ENCODE measurements at places on chromosomes 2 and 18.

DNA sequence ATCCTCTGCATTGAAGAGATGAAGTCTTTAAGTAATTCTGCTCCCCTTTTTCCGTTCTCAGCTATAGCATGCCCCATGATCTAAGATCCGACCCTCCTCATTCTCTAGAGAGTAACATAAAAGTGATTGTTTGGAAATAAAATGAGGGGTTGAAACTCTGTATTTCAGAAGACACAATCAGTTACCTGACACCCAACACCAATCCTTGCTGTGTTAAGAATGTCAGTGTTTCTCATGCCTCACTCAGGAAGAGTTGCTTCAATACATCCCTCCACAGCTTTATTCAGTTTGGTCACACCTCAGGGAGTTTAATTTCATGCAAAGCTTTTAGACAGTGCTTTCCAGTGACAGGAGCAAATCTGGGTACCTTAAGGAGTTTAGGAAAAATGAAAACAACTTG is 49.9 kb upstream of the RBBP8 start:
- DNase-seq, result no peak

DNA sequence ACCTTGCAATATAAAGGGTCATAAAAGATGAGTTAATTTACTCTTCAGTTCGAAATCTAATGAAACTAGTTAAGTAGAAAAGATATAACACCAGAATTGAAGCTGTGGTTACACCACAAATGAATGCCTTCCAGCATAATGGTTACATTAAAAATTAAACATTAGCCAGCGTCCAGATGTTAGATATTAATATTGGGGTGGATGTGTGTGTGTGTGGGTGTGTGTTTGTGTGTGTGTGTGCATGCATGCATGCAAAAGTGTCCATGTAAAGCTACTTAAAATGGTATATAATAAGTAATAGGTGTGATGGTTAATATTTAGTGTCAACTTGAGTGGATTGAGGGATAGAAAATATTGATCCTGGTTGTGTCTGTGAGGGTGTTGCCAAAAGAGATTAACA is 170.4 kb upstream of the FN1 start:
- DNase-seq, result no peak

DNA sequence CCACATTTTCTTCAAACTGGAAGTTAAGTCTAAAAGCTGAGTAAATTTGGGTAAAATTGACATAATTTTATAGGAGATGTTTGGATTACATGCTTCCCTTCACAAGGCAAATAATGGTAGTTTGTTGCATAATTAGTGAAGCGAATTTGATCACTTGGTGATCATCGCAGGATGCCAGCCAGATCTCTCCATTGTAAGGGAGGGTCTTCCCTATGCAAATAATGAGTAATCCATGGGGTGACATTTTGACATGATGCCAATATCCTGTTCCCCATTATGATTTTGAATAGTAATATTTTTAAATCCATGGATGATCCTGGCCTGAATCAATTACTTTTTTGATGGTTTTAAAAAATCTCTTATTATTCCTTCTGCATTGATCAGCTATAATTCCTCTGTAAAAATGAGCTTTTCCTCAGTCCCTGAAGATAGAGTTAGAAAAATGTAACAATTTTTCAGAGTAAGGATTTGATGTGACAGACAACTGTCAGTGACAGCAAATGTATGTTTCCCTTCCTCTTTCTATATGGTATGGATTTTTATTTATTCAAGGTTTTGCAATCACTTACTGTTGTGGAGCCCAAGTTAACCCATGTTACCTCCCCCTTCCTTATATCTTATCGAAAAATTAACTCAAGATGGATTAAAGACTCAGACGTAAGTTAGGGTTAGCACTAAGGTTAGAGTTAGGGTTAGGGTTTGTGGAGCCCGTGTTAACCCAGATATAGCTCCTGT is 21.4 kb downstream of the CCL20 start:
- no peak for DNase-seq

DNA sequence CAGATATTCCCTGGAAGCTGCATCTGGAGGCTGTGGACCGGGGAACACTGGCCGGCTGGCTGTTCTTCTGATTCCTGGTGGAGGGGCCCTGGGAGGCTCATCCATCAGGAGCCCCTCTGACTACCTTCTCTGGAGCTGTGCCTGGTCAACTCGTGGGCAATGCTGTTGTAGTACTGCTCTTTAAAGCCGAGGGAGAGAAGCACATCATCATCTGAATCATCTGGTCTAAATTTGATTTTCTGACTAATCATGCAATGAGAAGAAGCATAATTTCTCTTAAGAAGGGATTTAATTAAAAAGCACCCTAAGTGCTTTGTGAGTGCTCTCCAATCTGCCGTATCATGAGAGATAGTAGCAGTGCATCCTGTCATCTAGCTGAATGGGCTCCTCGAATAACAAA is 229.5 kb downstream of the FHOD3 start:
- DNase-seq, result no peak

DNA sequence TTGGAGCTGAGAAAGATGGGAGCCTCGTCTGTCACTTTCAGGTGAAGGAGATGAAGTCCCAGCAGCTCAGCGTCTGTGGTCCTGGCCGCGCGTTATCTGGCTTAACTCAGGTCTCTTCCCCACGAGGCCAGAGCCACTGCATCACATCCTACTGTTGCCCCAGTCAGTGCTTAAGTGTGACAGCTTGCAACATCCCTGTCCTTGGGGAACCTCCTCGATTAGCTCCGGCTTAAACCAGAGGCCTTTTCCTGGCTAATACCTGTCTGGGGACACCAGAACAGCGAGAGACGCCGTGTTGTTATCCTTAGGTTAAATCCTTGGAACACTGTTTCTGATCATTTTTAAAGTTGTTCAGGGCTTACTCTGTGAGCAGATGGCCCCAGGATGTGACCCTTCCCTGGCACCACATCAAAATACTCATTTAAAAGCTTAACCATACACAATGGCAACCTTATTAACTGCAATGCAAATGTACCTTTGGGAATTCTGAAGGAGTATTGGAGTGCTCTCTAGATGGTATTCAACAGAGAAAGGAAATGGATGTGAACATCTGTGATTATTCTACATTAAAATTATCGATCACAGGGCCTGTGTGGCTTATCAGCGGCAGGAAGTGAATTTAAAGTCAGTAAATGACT is 61.2 kb upstream of the SPP2 start:
- no peak for DNase-seq

DNA sequence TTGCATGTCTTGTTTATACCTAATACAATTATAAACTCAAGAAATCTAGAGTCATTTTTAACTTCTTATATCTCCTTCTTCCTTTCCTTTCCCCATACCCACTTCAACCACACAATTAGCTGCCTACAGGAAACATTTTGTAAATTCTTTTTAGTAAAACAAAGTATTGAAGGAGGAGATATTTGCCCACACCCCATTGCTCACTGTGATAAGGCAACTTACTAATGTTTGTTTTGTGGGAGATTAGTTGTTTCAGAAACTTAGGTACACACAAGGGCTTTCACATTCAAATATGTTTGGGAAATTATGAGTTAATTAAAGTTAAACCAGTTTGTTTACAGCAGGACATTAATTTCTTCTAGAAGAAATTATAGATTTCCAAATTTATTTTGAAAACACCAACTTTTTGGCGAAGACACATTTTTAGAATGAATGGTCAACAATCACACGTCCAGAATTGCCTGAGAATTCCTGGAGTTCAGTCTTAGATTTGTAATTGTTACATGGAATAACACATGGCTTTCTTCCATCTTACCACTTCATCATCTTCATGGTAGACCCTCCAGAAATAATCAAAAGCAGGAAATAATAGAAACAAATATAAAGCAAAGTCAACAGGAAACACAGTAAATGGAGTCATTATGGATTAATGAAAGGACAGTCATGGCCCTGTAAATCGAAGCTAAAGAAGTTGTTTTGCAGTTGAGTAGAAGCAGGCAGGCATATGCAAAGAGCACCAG is 62.5 kb upstream of the RAB27B start:
- no peak for DNase-seq

DNA sequence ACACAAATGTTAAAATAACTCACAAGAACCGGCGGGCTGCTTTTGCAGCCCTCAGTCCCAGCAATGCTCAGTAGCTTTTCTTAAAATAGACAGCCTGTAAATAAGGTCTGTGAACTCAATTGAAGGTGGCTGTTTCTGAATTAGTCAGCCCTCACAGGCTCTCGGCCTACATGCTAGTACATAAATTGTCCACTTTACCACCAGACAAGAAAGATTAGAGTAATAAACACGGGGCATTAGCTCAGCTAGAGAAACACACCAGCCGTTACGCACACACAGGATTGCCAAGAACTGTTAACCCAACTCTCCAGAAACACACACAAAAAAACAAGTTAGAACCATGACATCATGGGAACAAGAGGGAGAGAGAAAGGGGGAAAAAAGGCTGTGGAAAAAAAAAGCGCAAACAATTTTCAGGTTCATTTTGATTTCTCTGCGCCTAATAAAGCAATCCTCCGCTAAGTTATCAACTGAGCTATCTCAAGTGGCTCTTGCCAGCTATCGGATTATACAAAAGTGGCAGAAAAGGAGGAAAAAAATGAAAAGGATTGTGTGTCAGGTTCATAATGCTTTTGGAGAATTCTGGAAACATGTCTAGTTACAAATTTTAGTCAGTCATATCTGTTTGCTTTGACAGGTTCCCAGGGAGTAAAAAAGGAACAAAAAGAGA is 89.1 kb downstream of the ZEB2 start:
- DNase-seq, result peak; percentile 64

- no peak for DNase-seq
Measured at GRCh38 chr2:144240656-144241339, 279.1 kb downstream of the ZEB2 start.

DNA sequence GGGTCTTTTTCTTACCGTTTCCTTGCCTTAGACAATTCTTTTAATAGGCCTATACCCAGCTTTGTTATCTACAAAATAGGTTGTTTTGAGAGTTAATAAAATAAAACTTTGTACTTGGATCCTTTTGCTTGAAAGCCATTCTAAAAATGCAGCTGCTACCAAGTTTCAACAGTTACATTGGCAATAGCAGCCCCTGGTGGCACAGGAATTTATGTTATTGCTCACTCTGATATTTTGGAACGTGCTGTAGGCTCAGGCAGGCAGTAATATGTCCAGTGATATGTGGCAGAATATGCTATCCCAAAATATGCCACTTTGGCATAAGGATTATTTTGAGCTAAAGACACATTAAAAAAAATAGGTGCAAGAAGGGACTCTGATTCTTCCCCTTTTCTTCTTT is 6.7 kb upstream of the COMMD1 start:
- DNase-seq, result peak; percentile 22

- DNase-seq, result no peak
Measured at GRCh38 chr2:159938395-159938794, 124.0 kb downstream of the PLA2R1 start.

- DNase-seq, result no peak
Measured at GRCh38 chr2:215493376-215493775, 57.5 kb upstream of the FN1 start.

DNA sequence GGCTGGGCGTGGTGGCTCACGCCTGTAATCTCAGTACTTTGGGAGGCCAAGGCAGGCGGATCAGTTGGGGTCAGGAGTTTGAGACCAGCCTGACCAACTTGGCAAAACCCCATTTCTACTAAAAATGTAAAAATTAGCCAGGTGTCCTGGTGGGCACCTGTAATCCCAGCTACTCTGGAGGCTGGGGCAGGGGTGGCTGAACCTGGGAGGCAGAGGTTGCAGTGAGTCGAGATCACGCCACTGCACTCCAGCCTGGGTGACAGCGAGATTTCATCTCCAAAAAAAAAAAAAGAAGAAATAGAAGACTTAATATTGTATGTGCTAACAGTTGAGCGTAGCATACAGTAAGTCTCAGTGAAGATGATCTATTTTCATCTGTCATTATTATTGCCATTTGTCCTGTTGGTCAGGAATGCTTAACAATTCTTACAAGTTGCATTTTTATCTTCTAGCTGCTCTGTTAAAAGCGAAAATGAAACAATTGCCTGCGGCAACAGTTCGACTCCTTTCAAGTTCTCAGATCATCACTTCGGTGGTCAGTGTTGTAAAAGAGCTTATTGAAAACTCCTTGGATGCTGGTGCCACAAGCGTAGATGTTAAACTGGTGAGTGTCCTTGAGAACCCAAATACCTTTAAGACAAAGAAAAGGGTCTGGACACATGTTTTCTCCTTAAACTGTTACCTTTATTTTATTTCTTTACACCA is 7.2 kb downstream of the PMS1 start:
- no peak for DNase-seq

GRCh38 chr2:127195140-127196074 is 24.7 kb downstream of the CYP27C1 start:
- DNase-seq, result no peak
